Stimulated activated CD4-positive, alpha-beta T cell treated with anti-CD3 and anti-CD28 coated beads, Interleukin-15, amount 100 ng/mL, for 48 hours (primary cell): ENCODE measurements at places on chromosomes 2 and 18.

GRCh38 chr2:95760806-95761525 lies 169.2 kb downstream of the TRIM43 start:
- no peak for DNase-seq

DNA sequence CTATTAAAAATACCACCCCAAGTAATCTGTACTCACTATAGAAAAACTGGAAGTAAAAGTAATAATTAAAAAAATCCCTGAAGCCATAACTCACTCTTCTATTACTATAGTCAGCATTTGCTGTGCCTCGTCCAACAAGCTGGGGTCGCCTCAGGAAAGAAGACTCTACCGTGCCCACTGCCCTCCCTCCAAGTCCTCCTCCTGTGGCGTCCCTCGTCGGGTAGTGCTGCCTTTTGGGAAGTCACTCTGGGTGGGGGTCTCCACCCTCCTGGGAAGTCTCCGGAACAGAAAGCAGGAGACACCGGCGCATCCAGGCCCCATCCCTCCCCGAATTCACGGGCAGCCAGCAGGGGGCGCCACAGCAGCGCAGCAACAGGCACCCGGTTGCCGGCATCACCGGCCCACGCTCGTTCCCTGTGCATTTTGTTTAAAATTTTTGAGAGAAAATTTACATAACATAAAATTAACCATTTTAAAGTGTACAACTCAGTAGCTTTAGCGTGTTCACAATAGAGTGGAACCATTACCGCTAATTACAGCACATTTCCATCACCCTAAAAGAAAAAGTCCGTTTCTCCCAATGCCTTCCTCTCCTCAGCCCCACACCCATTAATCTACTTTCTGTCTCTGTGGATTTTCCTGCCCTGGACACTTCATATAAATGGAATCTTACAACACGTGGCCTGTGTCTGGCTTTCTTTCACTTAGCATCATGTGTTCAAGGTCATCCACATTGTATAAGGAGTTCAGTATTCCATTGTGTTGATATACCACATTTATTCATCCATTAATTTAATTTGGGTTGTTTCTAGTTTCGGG lies 62.2 kb downstream of the ADNP2 start:
- DNase-seq = peak; percentile 40

DNA sequence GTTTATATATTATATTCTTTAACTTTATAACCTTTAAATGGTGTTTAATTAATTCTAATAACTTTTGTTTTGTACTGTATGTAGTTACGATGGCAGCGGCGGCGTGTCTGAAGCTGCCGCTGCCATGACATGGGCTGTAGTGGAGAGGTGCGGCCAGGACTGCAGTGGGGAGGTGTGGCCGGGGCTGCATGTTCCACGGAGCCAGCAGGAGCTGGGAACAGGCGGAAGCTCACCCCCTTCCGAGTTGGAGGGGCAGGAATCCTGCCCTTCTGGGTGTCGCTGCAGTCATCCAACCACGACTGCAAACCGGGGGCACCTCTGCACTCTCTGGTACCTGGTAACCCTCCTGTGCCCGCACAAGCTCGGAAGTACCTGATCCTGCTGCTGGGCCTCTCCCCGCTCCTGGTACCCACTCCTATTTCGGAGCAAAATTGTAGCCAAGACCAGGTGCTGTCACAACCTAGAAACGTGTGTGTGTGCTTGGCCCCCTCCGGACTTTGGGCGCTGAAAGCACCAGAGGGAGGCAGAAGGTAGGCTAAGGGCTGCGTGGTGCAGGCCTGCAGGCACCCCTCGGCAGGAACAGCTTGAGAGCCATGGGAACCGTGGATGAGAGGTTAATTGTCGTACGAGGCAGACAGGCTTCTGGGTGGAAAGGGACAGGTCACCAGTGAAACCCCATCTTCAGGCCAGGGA lies 1329.7 kb upstream of the SLC39A10 start:
- no peak for DNase-seq

- no peak for DNase-seq
These were observed 251.3 kb upstream of the EPAS1 start for GRCh38 chr2:46045888-46046287.

GRCh38 chr2:65876114-65876513 lies 443.7 kb upstream of the SPRED2 start:
- DNase-seq = no peak

DNA sequence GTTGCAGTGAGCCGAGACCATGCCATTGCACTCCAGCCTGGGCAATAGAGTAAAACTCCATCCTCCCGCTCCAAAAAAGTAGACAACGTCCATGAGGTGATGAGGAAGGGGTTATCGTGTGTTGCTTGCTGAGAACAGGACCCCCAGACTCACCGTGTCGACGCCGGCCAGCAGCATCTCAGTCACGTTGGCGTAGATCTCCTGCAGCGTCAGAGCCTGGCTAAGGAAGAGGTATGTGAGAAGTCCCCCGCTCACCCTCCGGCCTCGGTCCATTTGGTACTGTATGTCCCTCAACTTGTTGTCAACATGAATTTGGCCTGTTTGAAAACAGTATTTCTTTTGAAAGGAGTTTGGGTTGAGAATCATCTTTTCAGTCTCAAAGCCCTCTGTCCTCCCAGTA lies 20.9 kb downstream of the CYP27C1 start:
- DNase-seq = no peak

- DNase-seq = no peak
These were observed 128.1 kb downstream of the GLI2 start for GRCh38 chr2:120863661-120864320.

- no peak for DNase-seq
These were observed 163.0 kb downstream of the PHLPP1 start for GRCh38 chr18:62878305-62878704.

- DNase-seq = no peak
These were observed 203.9 kb downstream of the MTX2 start for GRCh38 chr2:176473177-176473576.

- DNase-seq = no peak
These were observed 6.3 kb downstream of the YES1 start for GRCh38 chr18:805755-806110.

DNA sequence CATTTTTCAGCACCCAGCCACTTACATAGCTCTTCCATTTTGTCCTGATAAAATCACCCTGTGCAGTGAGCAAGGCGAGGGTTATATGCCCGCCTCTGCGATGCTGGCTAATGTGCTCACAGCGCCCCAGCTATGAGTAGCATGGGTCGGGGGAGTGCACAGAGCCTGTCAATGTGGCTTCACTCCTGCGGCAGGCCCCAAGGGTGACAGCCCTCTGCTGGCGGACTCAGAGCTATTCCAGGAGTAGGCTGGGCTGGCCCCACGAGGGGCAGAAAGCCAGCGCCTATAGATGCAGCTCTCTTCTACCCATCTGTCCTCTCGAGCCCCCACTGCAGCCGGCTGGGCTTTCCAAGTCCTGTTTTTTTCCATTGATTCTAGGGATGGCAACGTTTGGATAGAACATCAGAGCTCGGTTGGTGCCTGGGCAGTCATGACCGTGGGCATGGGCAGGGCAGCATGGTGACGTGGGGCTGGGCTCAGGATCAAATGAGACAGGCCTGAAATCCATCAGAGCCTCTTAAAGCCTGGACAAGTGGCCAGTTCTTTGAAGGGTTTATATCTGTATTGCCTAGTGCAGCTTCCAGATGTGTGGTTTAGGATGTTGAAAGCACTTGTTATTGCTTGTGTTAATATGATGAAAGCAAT lies 134.7 kb downstream of the MCFD2 start:
- no peak for DNase-seq

DNA sequence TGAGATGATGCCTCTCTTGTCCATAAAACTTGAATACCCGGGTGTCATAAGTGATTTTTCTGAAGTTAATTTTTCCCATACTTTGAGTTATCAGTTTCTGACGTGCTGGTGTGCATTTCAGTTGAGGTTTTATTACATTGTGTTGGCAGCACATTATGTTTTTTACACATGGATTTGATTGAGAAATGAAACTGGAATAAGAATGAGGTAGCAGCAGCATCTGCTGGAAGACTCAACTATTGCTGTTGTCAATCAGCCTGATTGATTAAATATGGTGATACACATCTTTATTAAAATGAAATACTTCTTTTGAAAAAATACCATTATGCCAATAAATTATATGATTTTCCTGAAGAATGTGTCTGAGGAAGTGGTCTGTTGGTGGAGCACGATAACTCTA lies 60.5 kb downstream of the INSIG2 start:
- DNase-seq = no peak

GRCh38 chr2:136029149-136029548 lies 43.7 kb upstream of the DARS1 start:
- DNase-seq = no peak

DNA sequence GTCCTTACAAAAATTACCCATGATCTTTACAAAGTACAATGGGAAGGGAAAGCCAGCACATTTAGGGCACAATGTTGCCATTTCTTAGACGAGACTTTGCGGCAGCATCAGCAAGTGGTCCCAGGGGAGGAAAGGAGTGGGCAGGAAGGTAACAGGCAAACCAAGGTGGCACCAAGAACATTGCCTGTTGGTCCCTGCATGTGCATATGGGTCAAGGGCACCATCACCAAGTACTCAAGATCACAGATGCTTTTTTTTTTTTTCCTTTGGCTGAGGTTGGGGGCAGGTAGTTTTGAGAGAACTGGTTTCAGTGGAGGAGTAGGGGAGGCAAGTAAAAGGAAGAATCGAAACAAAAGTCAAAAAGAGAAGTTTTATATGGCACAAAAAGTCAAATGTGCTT lies 752 bp upstream of the CYTIP start:
- no peak for DNase-seq

GRCh38 chr2:126222278-126222677 lies 433.7 kb upstream of the GYPC start:
- no peak for DNase-seq

- DNase-seq = no peak
These were observed 97.7 kb downstream of the CDCA7 start for GRCh38 chr2:173452416-173452815.

DNA sequence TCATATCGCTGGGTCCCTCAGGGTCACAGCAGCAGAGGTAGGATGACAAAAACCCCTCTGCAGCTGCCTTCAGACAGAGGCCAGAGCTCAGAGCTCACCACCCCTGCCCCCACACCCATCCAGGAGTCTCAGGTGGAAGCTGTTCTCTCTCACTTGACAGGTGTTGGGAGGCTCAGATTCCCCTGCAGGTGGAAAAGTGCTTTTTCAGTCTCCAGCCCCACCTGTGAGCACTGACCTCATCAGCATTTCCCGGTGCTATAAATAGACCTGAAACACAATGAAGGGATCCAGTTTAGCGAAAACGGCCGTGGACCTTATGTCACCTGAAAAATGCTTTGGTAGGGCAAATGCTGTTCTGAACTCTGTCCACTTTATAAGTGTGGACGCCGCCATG lies 254.9 kb downstream of the NDUFA10 start:
- no peak for DNase-seq

DNA sequence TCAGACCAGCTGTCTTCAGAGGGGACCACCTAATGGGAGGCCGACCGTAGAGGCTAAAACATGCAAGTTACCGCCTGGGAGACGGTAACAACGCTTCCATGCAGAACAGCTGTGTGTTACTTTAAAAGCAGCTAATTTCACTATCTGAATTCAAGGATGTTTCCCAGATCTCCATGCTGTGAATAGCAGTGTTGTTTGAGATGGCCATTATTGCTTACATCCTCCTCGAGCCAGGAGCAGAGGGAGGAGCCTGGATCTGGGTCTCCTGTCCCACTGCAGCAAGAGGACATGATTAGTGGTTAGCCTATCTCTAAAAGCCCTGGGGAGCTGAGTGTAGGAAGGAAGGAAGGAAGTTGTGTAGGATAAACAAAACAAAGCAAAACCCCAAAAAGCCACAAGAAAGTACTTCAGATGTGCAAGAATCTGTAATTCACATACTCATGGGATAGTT lies 50.9 kb downstream of the ACTR2 start:
- DNase-seq = no peak

DNA sequence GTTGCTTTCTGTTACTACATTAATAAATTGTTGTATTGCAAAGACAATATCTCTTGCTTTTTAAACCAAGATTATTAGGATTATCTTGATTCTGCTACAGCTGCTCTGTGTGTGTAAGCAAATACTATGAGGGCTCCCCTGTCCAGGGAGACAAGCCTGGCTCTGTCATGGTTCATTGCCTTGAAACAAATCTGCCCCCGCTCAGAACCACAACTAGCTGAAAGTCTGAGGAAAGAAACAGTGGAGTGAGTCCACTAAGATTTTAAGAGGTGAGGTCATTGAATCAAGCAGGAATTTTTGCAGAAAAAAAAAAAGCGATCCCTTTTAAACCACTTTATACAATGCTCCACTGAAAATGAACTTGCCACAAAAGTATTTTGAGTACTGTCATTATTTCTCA lies 30.8 kb upstream of the LRRTM4 start:
- DNase-seq = no peak

DNA sequence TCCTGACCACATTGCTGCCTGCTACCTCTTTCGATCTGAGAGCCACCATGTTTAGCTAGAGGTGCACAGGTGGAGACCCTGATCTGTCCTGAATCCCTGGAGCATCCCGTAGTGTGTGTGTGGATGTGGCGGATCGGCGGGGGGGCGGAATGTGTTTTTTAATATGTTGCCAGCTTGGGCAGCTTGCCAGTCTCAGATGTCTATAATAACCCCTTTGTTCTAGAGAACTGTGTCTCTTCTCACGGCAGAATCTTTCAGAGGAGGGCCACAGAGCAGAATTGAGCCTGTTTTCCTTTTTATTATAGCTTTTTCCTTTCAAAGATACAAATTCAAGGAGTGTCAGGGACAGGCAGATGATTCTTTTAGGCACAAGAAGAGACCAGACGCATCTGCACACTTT lies 934.1 kb upstream of the KLHL29 start:
- no peak for DNase-seq

DNA sequence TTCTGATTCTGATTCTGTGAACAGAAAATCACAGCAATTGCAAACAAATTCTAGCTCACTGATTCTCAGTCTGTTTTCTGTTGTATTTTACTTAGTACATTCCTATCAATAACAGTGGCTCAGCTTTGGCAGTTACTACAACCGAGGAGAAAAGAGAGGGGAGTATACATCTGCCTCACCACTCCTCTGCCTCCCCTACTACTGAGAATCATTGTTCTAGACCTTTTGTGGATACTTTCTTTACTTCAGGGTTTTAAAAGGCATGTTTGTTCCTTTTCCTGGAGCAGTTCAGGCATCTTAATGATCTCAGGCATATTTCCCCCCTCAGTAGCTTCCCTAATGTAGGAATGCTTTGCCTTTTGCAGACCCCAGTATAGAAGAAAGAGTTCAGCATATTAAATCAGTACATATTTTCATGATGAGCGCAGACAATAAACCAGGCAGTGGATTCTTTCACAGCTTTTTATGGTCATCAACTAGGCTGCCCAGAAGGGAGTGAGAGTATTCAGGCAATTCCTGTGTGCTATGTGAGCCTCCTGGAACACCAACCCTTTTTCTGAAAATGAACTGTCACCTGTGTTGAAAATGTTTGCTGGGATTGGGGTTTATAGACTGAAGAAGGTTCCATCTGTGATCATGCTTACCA lies 10.3 kb downstream of the STAMBP start:
- DNase-seq = no peak

DNA sequence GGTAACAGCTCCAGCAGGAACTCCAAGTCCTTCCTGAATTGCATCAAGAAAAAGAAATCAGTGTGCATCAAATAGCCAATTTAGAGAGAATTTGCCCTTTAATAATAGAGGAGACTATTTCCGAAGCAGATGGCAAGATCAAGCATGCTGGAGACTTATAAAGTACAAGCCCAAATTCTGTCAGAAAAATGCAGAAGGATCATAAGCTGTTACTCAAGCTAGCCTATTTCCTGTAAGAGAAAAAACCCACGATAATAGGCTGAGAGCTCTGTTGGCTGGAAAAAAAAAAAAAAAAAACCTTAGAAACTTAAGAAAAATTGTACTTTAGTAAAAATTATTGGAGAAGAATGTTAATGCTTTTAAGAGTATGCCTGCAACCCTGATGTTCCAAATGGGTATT lies 24.4 kb upstream of the ITM2C start:
- DNase-seq = no peak
